Purkinje cell (primary cell): ENCODE measurements at places on chromosomes 3 and 15. TPM values are rescaled to one million over a fixed set of nuclear protein-coding genes. Genes with fewer than 3 reads are reported as not detected.

The LRRC49 gene
- polyA plus RNA-seq, result 345 and 399 TPM in 2 replicates

The GRAMD2A gene
- 0.13 and 0.29 TPM in 2 replicates for polyA plus RNA-seq

The GOLGA8T gene
- polyA plus RNA-seq, result not detected in 2 replicates

The SH2D7 gene
- not detected in 2 replicates for polyA plus RNA-seq

The SMAD6 gene
- not detected in 2 replicates for polyA plus RNA-seq

The NR1D2 gene
- polyA plus RNA-seq, result 28.4 and 34.6 TPM in 2 replicates

The ACAP2 gene
- 25.7 and 36.3 TPM in 2 replicates for polyA plus RNA-seq

The GABRA5 gene
- polyA plus RNA-seq, result 0.42 and 27.8 TPM in 2 replicates

The INTS14 gene
- polyA plus RNA-seq, result 5.4 and 14.1 TPM in 2 replicates

The CDHR4 gene
- not detected in 2 replicates for polyA plus RNA-seq

The FOXB1 gene
- not detected in 2 replicates for polyA plus RNA-seq

The GMNC gene
- polyA plus RNA-seq, result 6.7 and 9.8 TPM in 2 replicates

The ACAD11 gene
- 2.2 and 4.2 TPM in 2 replicates for polyA plus RNA-seq

The KIF15 gene
- 0.28 and 1.9 TPM in 2 replicates for polyA plus RNA-seq
